Activated T-helper 1 cell treated with anti-CD3 and anti-CD28 coated beads, Interleukin-2, amount 50 U/mL, for 16 hours (primary cell): ENCODE measurements at places on chromosomes 16 and 17.
A peak's percentile ranks its signal among the peaks of the same experiment; 100 is the strongest.

DNA sequence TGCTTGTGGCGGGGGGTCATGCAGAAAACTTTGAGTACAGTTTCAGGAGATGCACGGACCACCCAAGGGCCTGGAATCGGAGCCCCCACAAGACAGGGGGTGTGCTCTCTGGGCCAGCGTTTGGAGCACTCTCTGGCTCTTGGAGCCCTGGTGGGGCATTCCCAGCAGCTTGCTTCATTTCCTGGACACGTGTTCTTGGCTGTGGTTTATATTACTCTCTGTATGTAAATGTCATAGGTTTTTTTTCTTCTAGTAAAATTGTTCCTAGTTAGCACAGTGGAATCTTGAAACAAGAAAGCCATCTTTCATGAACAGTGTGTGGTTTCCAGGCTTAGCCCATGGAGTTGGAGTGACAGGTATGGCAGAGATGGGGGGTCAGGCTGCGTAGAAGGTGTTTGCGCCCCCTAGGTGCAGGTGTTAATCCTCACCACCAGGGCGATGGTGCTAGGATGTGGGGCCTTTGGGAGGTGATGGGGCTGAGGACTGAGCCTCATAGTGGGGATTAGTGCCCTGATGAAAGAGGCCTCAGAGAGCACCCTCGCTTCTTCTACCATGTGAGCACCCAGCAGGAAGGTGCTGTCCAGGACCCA is 79.8 kb downstream of the JPH3 start:
- DNase-seq = no peak

DNA sequence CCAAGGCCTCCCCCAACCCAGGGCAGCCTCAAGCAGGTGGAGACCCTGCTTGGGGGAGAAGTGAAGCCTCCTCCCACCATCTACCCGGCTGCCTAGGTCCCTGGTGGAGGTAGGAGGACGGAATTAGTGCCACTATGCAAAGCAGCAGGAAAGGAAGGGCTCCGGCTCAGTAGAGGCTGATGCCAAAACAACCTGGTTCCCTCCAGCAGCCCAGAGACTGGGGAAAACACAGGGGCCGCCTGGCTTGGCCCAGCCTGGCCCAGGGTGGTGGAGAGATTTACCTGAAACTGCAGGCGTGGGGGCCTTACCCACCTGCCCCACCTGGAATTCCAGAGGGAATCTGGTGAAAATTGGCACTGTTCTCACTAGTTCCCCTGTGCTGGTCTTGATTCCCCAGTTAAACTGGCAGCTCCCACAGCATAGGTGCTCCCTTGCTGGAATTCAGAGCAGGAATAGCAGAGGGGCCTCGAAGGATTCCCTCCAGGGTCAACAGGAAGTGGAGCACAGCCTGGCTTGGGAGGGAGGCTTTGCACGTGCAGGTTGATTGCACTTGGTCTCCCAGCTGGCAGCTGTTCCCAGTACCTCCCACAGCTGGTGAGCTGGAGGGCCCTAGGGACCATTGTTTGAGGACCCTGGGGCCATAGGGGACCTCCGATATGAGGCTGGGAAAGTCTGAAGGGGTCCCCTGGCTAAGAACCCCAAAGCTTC is 4.5 kb downstream of the CD79B start:
- DNase-seq = no peak

DNA sequence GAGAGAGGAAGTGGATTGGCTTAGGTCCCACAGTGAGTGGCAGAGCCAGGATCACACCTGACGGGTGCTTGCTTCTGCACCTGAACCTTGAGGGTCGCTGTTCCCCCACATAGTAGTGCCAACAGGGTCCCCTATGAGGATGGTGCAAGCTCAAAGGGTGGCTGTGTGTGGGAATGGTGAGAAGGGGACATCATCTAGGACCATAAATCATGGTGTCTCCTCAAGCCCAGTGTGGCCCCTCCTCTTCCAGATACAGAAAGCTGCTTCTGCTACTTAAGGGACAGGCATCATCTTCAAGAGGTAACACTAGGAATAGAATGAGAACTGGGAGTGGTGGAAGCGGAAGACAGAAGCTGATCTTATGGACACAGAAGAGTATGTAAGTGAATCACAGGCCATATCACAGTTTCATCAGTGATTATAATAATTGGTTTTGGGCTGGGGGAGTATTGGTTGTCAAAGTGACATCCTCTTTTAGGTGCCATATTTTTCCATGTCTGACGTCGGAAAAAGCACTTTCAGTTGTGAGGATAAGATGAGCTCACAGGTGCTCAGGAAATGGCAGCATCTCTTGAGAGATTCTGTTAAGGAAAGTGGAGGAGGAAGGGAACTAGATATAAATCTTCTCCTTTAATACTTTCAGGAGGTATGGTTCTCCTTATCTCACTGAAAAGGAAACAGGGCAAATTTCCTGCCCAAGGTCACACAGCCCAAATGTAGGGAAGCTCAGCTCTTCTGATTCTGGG is 83.2 kb upstream of the HNF1B start:
- no peak for DNase-seq

DNA sequence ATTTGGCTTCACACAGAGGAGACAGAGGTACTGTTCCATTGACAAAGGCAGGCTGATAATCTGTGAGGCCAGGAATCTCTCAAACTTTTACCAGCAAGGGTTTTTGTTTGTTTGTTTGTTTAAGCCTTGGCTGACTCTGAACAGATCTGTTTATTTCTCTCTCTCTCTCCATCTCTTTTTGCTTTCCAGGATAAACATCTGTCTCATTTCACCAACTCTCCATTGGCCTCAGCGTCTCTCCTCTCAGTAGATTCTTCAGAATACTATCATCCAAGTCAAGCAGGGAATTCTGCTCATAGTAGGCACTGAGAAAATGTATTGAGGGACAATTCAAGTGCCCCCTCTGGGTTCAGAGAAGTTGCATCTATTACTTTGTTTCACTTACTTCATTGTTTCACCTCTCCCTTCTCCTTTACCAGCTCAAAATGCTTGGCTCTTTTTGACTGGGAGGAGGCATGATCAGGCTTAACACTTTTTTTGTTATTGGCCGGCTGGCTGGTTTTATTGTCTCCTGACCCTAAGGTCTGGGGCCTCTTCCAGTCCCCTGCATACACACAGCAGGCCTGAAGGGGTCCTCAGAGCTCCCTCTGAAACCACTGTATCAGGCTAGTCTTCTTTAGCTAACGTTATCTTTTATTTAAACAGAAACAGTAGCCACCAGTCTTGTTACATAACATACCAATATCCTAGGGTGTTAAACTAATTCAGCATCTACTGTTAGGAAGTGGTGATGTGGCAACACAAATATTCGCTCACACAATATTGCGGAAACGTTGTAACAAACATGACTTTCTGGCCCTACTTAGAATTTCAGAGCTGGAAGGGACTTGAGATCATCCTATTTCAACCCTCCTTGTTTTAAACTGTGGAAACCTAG is 2.0 kb upstream of the YPEL2 start:
- no peak for DNase-seq

GRCh38 chr17:43846963-43847371 is at the start of gene CD300LG:
CD300LG (plus strand) TSS chr17:43847176; CDS start chr17:43847217, 41 bp downstream.
- DNase-seq = no peak

- no peak for DNase-seq
Observed at GRCh38 chr16:535446-536405, 8.2 kb downstream of the CAPN15 start.

GRCh38 chr16:75758215-75758614 is 31.9 kb upstream of the CPHXL start:
- no peak for DNase-seq

DNA sequence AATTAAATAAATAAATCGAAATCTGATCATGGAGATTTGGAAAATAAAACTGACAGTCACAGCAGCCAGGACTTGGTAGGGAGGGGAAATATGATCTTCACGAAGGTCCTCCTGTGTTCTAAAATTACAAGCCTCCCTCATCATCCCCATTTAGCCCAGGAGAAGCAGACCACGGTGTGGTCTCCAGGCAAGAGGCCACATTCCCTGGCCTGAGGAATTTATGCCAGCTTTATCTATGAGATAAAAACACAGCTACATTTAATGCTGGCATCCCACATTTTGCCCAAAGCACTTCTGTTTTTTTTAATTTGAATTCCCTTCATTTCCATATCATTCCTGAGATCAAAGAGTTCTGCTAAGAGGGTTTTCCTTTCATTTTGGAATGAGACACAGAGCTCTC is 43.2 kb downstream of the ABCC12 start:
- DNase-seq = no peak

DNA sequence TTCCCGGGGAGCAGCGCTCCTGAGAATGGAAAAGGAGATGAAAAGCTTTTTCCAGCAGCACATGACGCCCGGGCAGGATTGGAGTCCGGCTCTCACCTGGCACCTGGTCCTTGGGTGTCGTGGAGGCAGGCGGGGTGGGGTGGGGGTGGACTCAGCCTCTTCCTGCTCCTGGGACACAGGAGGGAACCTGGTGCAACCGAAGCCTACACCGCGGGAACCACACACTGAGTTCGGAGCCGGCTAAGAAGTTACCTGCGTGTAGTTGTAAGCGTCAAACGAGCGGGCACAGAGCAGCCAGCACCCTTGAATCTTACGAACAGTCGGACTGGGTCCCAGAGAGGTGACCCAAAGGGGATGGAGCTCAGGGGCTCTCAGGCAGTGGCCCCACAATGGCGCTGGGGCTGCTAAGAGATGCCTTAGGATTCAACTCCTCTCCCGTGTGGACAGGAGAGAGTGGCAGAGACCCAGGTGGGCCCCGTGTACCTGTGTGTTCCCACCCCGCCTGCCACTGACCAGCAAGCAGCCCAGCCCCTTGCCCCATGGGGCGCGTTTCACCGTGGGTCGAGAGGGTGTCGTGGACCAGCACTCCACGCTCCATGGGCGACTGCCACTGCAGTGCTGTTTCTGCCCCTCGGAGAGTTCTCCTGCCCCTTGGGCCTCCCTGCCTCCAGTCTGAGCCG is 105.8 kb upstream of the METRNL start:
- no peak for DNase-seq

DNA sequence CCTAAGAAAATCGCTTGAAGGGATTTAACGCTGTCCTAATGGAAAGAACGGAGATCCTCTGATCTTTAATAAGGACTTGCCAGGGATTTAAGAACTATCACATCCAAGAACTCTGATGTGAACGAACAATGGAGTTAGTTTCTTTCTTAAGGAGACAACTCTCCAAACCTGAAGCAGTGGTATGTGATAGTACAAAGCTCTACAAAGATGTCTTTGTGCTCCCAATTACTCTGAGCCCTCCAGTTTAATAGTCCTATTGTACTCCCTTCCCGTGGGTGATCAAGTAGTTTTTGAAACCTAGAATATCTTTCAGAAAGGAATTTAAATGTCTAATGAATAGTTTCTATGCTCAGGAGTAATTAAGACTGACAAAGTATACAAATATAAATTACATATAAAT is 123.8 kb downstream of the FTO start:
- no peak for DNase-seq

GRCh38 chr17:67585077-67585602 is 132.6 kb upstream of the NOL11 start:
- no peak for DNase-seq

- no peak for DNase-seq
Observed at GRCh38 chr16:53147500-53148065, 92.8 kb downstream of the CHD9 start.

DNA sequence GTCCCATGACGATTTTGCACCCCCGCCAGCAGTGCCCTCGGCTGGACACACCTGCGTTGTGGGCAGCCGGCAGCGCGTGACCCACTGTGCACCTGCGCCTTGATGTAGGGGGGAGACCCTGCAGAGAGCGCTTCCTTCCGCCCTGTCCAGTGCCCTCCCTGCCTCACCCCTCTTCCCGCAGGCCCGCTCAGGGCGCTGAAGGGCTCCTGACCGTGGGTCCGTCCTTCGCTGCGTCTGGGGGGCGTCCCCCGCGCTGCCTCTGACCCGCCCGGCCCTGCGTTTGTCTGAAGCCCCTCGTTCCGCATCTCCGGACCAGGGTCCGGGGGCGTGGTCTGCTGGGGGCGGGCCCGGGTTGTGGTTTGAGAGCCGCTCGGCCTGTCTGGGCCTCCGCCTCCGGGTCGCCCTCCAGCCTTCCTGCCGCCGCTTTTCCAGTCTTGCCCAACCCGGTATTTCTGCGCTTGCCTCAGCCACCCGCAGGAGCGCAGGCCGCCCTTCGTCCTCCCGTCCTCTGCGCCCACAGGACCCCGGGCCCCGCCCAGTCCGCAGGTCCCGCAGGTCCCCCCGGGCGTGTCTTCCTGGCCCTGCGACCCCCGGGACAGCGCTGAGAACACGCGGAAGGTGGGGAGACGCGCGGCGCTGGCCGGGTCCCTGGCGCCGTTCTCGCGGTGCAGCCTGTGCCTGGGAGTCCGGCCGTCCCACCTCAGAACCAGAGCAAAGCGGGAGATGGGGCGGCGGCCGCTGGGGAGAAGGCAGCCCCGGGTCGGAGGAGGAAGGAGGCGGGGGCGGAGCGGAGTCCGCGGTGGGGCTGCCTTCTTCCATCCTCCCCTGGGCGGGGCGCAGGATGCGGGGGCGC is 4.0 kb upstream of the IL17C start:
- no peak for DNase-seq

GRCh38 chr17:38704606-38705522 is at the start of gene MLLT6:
MLLT6 (plus strand) TSS chr17:38705273; CDS start chr17:38705633, 360 bp downstream.
- peak; percentile 57 for DNase-seq

GRCh38 chr17:77353684-77354419 is 213.1 kb downstream of the SEC14L1 start:
- no peak for DNase-seq

GRCh38 chr17:76404976-76405563 is 20.7 kb downstream of the SPHK1 start:
- no peak for DNase-seq

DNA sequence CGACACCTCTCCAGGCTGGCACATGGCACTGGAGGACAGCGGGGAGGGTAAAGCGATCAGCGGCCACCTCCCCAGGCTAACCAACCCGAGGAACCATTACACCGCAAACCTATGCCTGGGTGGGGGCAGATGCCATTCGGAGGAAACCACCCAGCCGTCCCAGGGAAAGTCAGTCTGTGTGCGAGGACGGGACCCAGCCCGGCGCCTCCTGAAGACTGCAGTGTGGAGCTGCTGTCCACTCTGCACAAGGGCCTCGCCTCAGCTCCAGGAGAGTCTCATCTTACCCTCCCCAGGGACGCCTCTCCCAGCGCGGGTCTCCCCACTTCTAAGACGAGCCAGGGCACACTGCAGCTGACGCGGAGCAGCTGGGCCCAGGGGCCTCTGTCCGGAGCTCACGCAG is 8.0 kb downstream of the SLC38A10 start:
- no peak for DNase-seq

DNA sequence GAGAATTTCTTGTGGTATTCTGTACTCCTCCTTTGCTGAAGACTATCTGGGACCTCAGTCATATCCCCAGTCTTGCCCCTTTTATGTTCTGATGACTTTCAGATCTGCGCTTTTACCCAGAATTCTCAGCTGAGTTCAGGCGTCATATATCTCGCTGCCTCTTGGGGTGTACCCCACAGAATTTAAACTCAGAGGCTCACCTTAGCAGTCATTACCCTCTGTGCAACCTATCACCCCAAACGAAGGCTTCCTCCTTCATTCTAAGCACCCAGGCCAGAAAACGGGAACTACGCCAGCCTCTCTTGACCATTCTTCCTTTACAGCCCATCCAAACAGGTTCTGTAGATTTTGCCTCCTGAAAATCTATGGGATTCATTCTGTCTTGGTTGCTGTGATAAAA is 574.8 kb upstream of the C16orf82 start:
- no peak for DNase-seq
